Activated T-helper 2 cell treated with anti-CD3 and anti-CD28 coated beads, Interferon-gamma antibody, Interleukin-2, Interleukin-4, amounts not matched to agents 10 μg/mL and 5 μg/mL and 100 μg/mL, durations not matched to agents 14 hours and 24 hours and 36 hours (primary cell): ENCODE measurements at places on chromosomes 2 and 18. TPM values are rescaled to one million over a fixed set of nuclear protein-coding genes. Genes with fewer than 3 reads are reported as not detected.

The LCT gene
- total RNA-seq = 0.53 and 0.55 TPM in 2 replicates

The VWC2L gene
- not detected in 2 replicates for total RNA-seq

The FBLN7 gene
- total RNA-seq = 16.7 and 17.0 TPM in 2 replicates

The SPATA3 gene
- total RNA-seq = not detected in 2 replicates

The TAF1B gene
- 29.3 and 32.4 TPM in 2 replicates for total RNA-seq

The PLCL1 gene
- 1.8 and 2.0 TPM in 2 replicates for total RNA-seq
